ENCODE measurements at places on chromosomes 12 and 14.

DNA sequence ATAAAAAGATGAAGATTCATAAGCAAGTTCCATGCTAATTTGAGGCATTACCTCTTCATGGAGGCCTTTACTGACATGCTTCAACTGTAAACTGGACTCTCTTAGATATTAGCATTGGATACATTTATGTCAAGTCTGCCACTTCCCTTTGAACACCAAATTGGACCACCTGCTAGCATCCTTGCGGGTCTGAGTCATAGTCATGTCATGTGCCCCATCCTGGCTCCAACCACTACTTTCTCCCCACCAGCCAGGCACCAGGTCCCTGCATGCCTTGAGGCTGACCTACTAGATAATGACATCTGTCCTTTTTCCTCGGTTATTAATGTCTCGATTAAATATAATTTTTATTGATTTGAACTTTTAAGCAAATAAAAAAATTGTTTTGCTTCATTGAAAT is 32.9 kb upstream of the EEA1 start:
- DNase-seq, result peak; percentile 30

- no peak for DNase-seq
Observed at GRCh38 chr12:57707250-57707649, 13.3 kb downstream of the OS9 start.

- no peak for DNase-seq
Observed at GRCh38 chr14:100674897-100675619, 51.6 kb upstream of the DLK1 start.

DNA sequence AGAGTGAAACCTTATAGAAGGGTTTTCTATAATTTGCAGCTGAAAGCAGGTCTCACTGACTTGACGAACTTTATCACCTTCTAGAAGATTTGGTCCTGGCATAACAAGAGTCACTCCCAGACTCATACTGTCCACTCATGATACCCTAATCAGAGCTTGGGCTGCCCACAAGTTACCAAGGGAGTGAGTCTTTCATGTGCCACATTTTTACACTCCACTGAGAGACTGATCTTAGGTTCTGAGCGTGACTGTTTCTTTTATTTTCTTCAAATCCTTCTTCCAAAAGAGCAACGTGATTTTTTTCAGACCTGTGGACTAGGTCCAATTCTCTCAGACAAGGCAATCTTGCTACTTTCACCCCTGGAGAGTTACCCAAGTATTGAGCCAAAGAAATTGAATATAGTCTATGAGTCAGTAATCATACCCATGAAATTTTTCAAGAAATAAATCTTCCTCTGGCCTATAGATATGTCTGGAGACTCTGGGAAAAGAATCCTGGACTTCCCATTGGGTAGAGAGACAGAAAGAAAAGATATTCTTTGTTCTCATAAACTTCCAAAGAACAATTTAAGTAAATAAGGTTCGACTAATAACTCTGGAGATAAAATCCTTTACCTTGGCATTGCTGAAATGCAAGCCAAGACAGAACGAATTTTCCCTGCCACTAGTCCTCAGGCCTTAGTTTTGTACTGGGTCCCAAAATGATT is 26.9 kb downstream of the SIX1 start:
- DNase-seq, result no peak

DNA sequence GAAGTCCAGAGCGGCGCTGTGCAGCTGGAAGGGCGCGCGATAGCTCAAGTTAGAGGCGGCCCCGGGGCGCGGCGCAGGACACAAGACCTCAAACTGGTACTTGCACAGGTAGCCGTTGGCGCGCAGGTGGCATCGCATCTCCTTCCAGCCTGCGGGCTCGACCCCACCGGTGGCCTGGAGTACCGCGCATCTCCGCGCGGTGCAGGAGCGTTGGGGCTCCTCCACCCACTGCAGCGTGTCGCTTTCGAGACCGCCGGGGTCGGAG is 553 bp downstream of the CLEC14A start:
- no peak for DNase-seq

- DNase-seq, result no peak
Observed at GRCh38 chr12:26195641-26196420, 458 bp downstream of the SSPN start.

DNA sequence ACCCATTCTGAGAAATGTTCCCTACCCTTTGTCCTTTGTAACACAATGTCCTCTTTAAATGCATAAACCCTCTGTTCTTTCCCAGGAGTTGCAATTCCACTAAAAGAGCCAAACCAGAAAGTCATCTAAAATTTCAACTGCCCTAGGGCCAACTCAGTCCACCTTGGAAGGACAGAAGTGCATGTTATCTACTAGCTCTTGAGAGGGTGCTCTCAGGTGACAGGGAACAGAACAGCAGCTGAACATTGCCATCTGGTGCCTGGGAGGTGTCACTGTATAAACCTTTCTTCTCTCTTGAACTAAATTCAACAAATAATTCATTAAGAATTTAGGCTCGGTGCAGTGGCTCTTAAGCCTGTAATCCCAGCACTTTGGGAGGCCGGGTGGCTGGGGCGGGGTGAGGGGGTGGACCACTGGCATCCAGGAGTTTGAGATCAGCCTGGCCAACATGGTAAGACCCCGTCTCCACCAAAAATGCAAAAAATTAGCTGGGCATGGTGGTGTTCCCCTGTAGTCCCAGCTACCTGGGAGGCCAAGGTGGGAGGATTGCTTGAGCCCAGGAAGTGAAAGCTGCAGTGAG is 10.3 kb upstream of the FERMT2 start:
- DNase-seq, result no peak

DNA sequence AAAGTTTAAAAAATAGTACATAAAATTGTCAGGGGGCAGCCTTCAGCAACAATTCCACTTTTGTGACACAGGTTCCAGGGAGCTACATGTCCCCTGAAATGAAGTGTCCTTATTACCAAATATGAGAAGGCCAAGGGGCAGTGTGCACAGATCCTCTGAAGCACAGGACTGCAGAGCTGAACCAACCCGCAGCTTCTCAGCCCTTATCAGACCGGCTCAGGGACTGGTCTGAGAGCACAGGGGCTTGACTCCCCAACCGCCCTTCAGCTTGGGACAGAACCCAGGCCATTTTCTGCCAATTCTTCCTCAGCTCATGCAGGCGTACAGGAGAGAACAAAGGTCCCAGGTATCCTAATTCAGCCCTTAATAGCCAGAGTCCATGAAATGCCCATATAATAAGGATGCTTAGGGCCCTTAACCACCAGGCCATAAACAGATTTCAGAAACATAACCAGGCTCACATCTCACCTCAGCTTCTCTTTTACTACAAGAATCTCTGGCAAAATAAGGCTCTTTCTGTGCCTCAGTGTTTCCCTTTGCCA is 221.3 kb downstream of the ANO2 start:
- DNase-seq, result no peak

GRCh38 chr14:23665302-23666016 is 29.3 kb downstream of the DHRS2 start:
- no peak for DNase-seq

DNA sequence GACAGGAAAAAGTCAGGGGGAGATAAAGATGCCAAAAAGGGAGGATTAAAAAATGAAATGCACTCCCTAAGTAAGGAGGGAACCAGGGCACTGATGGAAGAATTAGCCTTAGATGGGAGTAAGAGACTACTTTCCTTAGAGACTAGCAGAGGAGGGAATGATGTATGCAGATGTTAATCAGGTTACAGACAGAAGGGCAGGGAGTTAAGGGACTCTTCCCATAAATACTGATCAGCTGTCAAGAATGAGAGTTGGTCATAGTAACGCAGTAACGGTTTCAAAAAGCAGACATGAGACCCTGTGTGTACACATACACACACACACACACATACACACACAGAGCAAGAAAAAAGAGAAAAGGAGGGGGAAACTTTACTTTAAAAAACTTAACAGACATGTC is 93.4 kb downstream of the PHLDA1 start:
- no peak for DNase-seq

DNA sequence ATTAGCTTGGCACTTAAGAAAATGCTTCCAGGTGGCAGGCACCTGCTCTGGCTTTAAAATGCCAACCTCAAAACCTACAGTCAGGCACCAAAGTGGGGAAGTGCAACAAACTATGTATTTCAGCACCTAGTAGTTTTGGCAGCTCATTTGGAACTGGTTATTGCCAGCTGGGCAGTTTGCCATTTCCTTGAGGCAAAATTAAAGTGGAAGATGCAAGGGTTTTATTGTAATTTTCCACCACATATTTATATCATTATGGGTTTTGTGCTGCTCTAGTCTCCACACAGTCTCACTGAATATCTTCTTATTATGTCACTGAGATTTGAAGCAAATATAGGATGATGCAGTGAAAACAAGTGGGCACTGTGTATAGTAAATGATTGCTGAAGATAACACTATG is 117.0 kb downstream of the PRKD1 start:
- DNase-seq, result peak; percentile 94

DNA sequence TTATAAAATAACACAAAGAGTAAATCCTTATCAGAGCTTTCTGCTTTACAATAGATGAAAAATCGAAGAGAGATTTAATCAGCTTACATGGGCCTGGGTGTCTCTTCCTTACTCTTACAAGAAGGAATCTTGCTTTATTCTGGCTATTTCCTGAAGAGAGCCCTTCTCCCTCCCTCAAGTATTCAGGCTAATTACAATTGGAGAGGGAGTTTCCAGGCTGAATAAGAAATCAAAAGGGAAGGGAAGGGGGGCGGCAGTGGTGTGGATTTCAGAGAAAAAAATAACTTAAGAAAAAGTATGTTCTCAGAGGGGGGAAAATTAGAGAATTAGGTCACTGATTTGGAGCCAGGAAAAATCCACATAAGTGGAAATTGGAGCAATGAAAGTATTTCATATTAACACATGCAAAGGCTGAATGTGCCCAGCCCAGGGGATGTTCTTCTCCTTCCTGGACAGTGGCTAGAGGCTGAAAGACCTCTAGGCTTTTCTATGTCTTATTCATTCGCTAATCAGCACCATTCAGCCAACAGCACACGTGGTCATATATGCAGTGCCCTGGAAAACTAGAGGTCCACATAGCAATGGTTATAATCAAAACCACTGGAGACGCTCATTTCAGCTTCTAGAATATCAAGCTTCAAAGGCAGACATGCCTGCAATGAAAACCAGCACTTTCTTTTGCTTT is 158.9 kb upstream of the BTG1 start:
- DNase-seq, result no peak

DNA sequence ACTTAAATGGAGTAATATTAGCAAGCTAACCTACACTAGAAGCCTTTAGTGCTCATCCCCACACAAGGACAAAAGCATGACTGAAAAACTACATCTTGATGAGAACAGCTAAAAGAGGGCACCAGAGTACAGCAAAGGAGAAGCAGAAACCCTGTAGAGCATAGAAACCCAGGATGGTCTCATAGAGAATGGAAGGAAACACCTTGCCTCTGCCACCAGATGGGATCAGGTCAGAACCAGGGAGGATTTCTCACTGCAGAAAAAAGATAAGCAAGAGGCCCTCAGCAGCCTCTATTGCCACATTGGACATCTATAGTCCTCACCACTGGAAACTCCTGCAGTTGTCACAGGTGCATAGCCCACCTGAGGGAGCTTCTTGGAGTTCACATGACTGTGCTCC is 13.6 kb upstream of the ZNF705A start:
- no peak for DNase-seq

DNA sequence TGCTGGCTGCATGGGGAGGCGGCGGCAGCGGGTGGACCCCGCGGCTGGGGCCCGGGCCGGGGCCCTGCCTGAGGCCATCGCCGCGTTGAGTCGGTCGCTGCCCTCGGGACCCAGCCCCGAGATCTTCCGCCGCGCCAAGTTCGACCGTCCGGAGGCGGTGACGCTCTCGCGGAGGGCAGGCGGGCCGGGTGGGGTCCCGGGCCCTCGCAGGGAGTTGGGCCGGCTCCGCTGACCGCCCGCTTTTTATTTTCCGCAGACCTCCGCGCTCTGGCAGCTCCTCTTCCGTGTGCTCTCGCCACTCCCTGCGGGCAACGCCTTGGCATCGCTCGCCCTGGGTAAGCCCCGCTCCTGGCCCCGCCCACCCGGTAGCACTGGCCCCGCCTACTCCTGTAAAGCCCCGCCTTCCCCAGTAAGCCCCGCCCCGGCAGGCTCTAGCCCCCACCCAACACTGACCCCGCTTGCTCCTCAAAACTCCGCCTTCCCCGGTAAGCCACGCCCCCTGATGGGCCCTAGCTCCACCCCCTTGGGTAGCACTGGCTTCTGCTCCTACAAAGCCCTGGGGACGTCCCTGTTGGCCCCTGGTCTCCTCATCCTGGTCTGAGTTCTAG is 424 bp downstream of the TEDC1 start:
- DNase-seq, result peak; percentile 79

DNA sequence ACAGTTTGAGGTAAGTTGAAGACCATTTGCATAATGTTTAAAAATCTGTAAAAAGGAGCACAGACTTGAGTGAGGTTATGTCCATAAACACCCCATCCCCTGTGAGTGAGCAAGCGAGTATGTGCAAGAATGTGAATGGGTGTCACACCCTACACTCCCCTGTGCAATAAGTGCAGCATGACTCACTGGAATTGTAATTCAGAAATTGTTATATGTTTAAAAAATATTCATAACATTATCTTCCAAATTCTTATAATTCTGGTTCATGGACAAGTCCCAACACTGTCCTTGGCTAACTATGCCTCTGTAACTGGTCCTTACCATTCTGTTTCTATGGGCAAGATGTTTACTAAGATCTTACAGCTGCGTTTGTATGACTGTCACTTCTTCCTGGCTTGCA is 207.8 kb upstream of the FAR2 start:
- no peak for DNase-seq

All from NCI-H446 (cell line).